HT1080 (cell line): ENCODE measurements at places on chromosomes 3 and 15. TPM values are rescaled to one million over a fixed set of nuclear protein-coding genes. Genes with fewer than 3 reads are reported as not detected.

DNA sequence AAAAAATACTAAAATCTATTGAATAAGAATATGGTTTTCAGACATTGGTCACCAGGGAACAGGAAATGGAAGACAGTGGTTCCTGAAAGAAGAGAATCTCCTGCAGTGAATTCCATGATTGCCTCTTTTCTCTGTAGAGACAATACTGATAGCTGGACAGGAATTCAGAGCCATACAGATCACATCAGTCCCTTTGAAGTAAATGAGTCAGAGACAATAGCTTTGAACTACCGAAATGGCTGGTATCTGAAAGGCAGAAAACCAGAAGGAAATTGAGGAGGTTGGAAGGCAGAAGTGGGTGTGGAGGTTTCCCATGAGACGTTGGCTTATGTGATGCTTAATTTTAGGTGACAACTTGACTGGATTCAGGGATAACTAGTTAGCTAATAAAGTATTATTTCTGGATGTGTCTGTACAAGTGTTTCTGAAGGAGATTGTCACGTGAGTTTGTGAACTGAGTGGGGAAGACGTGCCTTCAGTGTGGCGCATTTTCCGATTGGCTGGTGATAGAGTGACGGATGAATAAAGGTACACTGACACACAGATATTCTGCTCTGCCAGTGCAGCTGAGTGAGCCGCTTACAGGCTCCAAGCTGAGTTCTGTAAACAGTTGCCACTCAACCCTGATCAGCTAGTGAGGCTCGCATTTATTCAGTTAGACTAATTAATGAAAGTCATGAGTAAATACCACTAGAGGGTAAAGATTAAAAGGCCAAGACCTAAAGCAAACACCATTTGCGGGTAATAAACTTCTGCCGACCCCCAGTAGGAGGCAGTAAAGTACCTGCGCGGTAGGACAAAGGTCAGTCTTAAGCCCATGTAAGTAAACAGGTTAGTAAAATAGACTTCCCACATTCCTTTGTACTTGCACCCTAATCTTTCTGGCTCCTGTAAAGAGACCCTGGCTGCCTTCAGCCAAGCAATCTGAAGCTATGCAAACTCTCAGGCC, 1298.6 kb downstream of the SI start:
- DNase-seq, result no peak

- DNase-seq, result no peak
Measured at GRCh38 chr3:63441262-63441661, 163.2 kb downstream of the SYNPR start.

GRCh38 chr3:39115870-39116269, 8.4 kb downstream of the TTC21A start:
- DNase-seq, result no peak

- DNase-seq, result no peak
Measured at GRCh38 chr3:18127174-18127858, 297.8 kb downstream of the SATB1 start.

DNA sequence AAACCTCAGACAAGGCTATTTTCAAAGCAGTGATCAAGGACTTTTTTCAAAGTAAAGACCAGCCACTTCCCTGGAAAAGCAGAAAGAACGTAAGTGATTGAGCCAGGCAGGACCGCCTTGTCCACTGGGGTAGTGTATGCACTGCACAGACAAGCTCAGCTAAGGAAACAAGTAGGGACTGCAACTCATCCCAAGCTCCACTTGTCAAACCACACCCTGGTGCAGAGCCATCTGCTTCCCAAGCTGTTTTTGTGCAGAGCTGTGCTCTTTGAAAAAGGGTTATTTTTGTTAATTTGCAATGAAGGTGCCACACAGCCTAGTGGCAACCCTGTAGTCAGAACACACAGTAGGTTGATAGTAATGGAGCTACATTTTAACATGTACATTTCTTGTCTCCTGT, 193.3 kb downstream of the ADAMTS9 start:
- no peak for DNase-seq

Gene FBN1
- 18.5 and 21.0 TPM in 2 replicates for total RNA-seq

Gene ARHGAP11A
- 51.2 and 52.1 TPM in 2 replicates for total RNA-seq
